ENCODE measurements at places on chromosomes 7 and 10. TPM values are rescaled to one million over a fixed set of nuclear protein-coding genes. Genes with fewer than 3 reads are reported as not detected.

DNA sequence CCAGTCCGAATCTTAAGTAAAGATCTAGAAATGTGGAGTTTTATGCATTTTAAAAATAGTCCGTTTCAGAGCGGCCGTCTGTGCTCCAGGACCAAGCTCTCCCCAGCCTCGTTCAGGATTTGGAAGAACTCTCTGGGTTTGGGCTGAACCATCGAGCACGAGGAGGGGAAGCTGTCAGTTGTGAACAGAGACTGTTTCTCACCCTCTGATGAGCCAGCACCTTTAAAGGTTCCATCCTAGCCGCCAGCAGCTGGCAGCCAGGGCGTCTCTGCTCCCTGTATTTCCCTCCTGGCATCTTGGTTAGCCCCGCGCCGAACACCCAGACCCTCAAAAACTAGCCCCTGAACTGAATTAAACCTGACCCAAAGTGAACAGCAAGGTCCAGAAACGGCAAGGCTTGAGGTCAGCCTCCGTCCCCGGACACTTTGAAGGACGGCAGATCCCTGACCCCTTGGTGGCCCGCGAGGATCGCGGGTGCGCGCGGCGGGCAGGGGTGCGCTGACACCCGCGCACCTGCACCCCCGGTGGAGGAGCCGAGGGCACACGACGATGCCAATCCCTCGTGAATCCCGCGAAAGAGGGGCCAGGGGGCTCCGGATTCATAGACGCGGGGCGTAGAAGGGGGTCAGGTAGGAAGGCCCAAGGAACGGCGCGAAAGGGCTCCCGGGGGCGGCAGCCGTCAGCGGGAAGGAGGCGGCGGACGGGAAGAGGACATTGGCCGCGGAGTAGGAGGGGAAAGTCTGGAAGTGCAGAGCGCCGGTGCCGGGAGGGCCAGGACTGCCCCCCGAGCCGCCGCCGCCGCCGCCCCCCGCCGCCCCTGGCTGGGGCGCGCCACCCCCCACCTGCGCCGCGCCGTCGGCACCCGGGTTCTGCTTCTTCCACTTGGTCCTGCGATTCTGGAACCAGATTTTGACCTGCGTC, 2.7 kb downstream of the NKX1-2 start:
- DNase-seq = no peak

GRCh38 chr10:133336577-133337369, at the start of gene CALY:
CALY (minus strand) TSS chr10:133336896; CDS start chr10:133328989, 7,907 bp downstream.
- DNase-seq = no peak

GRCh38 chr7:47685151-47685550, 103.2 kb upstream of the TNS3 start:
- DNase-seq = no peak

The OR2A12 gene
- not detected for polyA plus RNA-seq

DNA sequence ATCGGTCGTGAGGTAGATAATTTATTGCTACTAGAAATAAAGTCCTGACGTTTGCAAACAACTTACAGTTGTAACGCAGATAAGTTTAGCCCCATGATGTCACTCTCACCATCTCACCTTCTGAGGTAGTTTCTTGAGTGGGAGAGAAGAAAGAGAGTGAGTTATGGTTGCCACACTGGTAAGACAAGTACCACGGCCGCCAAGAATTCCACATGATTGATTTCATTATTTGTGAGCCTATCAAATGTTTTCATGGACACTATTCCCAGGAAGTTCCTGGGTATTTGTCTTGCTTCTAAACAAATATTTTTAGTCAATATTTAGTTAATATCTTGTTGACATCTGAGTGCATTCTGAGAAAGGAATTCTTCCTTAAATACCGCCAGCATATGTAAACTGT, 339.4 kb upstream of the KIAA1217 start:
- no peak for DNase-seq

All from spinal cord (tissue), 10 donors.